ENCODE measurements at places on chromosomes 4 and X.

GRCh38 chr4:2940267-2941137 lies 22.7 kb downstream of the NOP14 start:
- no peak for DNase-seq

- no peak for DNase-seq
These were observed 12.0 kb upstream of the FAM120C start for GRCh38 chrX:54194982-54195588.

DNA sequence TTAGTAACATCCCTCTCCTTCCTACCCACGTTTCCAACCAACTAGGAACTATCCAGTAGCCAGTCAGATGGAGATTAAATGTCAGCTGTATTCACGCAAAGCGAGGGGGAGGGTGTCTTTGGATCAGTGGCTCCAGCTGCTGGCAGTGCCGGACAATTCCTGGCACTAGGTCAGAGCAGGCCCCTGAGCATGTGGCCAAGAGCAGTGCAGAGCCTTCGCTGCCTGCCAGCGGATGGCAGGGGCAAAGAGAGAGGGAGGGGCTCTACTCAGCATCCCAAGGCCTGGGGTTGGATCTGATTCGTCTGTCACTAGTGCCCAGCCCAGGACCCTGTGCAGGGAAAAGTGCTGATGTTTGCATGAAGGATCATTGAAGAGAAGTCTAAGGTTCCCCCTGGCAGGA lies 28.7 kb upstream of the JAKMIP1 start:
- DNase-seq, result peak; percentile 70

DNA sequence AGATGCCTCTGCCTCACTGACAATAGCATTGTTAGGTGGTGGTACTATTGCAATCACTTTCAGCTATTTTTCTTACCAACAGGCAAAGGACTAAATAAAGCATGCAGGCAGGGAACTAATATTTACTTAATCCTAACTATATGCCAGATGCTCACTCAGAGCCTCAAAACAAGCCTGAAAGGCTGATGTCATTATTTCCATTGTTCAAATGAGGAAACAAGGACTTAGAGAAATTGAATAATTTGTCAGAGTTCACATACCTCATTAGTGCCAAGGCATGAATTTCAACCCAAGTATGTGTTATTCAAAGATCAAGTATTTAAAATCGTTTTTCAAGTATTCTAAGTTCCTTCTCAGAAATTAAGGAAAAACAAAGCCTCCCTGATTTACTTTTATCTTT lies 374.9 kb upstream of the TECRL start:
- DNase-seq, result no peak

DNA sequence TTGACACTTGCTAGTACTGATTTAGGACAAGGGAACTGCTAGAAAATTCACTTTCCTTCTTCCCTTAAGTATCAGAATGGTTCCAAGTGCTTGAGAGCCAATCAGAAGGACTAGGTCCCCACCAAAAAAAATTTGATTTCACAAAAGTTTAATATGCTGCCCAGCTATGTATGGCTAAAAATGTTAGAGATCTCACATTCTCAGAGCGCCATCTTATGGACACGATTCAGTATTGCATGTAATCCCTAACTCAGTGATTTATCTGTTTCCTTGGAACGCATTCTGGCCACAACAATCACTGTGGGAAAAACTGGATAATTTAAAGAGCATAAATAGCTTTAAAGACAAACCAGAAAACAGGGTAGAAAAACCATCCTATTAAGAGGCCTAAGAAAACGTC lies 255.1 kb upstream of the GPC4 start:
- no peak for DNase-seq

DNA sequence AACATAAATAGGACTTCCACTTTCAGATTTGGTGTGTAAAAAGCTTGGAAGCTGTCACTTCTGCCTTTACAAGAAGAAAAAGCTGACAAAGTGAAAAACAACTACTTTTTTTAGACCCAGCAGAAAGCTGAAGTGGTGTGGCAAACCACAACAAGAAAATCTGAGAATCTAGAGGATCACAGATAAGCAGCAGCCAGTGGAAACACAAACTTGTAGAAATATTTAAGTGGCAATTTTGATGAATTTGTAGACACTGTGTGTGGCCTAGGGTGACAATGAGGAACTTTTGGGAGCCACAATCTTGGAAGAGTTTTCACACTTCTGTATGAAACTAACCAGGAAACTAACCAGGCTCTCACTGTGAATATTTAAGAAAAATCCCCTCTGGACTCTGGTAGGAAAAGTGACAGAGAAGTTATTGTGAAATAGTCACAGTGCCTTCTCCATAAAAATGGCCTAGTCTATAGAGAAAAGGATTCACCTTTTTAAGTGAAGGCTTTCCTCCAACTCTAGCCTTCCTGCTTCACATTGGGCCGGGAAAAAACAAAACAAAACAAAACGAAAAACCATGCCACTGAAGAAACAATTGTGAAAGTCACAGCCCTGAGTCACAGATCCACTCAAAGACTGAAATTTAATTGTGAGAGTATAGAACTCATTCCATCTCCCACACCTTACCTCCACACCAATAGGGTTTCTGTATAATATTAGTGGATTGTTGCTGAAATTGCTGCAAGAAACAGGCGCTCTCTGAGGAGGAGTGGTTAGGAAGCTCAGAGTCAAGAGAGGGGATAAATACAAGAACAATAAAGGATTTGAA lies 26.7 kb upstream of the GUCY1A1 start:
- no peak for DNase-seq

DNA sequence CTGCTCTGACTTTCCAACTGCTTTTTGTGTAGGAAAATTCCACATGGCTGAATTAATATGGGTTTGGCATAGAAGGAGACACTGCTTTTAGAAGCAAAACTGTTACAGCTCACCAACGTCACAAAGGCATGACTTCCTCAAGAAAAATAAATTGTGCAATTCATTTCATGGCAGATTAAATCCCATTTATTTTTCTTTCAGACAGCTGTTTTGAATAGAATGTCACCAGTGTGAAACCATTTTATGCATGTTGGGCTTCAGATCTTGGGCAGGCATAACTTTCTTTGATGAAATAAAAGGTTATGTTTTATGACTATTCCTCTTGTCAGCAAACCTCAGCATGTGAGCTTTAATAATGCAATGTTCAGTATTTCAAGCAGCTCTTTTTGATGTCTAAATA lies 542.8 kb downstream of the GALNTL6 start:
- DNase-seq, result no peak

All from substantia nigra (tissue), 51 donors.